ENCODE measurements at places on chromosomes 7 and 10.

- no peak for DNase-seq
Measured at GRCh38 chr10:130561681-130562080, 425.5 kb downstream of the GLRX3 start.

- DNase-seq = no peak
Measured at GRCh38 chr10:99681553-99681952, 22.2 kb downstream of the ENTPD7 start.

- DNase-seq = no peak
Measured at GRCh38 chr10:61346796-61347413, 106.3 kb downstream of the TMEM26 start.

- no peak for DNase-seq
Measured at GRCh38 chr10:86298501-86299001, 68.0 kb downstream of the GRID1 start.

GRCh38 chr10:5574642-5575131, 49.9 kb downstream of the CALML3 start:
- no peak for DNase-seq

- DNase-seq = no peak
Measured at GRCh38 chr7:50956522-50957155, 173.9 kb upstream of the GRB10 start.

DNA sequence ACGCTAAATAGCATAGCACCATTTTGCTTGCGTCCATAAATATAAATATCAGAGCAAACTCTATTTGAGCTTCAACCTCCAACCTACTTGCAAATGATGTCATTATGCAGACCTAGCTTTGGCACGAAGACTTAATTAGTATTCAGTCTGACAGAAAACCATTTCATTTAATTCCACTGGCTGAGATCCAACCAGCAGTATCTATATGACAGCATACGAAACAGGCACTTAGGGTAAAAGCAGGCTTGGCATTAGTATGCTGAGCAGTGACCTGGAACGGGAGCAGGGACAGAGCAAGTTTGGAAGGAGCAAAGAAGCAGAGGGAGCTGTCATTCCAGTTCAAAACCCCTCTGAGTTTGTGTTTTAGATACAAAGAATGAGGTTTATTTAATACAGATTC, 312.5 kb upstream of the CHRM2 start:
- DNase-seq = peak; percentile 68

DNA sequence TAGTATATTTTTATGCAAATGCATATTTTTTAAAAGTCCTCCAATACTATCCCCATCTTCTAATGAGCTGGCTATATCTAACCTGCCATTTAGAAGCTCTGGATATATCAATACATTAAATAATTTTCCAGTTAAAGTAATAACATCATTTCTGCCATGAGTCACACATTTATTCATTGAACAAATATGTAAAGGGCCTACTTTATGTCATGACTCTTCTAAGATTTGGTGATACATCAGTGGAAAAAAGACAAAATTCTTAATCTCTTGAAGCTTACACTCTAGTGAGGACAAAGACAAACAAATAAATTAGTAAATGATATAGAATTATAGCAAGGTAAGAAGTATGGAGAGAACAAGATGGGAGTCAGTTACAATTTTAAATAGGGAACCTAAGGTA, 716.8 kb upstream of the LRRTM3 start:
- DNase-seq = no peak

- DNase-seq = no peak
Measured at GRCh38 chr7:112213735-112214134, 7.2 kb downstream of the ZNF277 start.

GRCh38 chr7:137142376-137142775, 201.2 kb downstream of the PTN start:
- no peak for DNase-seq

DNA sequence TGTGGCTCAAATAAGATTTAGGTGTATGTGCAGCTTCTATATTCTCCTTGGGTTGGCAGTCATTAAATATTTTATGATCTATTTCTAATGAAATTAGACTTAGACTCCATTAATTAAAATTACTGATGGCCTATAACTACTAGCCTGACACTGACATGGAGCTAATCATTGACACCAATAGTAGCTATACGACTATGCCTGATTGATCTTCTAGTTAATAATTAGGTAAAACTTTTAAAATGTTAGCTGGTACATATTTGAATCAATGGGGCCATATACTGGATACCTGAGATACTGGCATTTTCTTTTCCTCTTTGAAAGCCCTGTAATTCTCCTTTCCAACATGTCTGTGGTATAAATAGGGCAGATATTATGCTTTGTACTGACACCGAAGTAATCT, 14.4 kb downstream of the WEE2 start:
- no peak for DNase-seq

DNA sequence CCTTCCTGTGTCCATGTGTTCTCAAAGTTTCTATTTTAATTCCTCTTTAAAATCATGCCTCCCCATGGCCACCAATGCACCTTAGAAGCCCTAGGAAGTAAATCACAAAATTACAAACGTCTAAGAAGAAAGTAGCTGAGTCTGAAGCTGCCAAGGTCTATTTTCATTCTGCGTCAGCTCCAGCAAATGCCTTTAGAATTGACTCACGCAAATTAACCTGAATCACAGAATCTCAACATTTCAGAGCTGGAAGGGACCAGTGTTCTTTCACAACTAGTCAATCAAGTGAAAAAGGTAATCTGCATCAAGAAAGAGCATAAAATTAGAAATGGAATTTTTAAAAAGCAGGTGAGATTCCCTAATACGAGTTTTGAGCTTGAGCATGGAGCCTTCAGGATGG, 1017.6 kb downstream of the SORCS3 start:
- no peak for DNase-seq

GRCh38 chr7:85890244-85890811, 703.5 kb upstream of the SEMA3D start:
- peak; percentile 10 for DNase-seq

DNA sequence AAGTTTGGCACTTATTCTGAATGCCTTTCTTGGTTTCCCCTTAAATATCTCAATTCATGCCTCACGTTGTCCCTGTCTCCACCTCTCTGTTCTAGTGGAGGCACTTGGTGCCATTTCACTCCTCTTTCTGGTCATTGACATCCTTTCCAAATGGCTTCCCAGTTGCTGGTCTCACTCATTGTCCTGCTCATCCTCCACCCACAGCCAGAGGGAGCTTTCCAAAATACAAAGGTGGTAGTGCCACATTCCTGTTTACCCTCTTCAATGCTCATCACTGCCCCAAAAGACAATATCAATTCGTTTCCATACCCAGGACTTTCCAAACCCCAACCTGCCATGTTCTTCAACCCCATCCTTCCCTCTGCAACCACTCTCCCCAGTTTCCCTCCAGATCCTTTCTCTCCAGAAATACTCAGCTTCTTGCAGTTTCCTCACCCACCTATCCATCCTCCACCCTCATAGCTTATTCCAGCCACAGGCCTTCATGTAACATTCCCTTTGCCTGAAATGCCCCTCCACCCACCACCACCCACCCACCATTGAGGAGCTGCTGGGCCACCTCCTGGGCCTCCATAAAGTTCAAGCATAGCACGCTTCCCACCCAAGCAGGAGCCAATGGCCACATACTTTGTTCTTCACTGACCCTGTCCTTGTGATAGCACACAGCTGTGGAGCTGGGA, 63.1 kb upstream of the ADRB1 start:
- DNase-seq = no peak

- peak; percentile 9 for DNase-seq
Measured at GRCh38 chr7:77439572-77439971, 23.4 kb upstream of the GSAP start.

- DNase-seq = no peak
Measured at GRCh38 chr7:14851610-14852009, 50.9 kb downstream of the DGKB start.

GRCh38 chr10:93718937-93719725, 16.7 kb upstream of the FRA10AC1 start:
- DNase-seq = no peak

- no peak for DNase-seq
Measured at GRCh38 chr10:11147722-11148121, 130.1 kb downstream of the CELF2 start.

DNA sequence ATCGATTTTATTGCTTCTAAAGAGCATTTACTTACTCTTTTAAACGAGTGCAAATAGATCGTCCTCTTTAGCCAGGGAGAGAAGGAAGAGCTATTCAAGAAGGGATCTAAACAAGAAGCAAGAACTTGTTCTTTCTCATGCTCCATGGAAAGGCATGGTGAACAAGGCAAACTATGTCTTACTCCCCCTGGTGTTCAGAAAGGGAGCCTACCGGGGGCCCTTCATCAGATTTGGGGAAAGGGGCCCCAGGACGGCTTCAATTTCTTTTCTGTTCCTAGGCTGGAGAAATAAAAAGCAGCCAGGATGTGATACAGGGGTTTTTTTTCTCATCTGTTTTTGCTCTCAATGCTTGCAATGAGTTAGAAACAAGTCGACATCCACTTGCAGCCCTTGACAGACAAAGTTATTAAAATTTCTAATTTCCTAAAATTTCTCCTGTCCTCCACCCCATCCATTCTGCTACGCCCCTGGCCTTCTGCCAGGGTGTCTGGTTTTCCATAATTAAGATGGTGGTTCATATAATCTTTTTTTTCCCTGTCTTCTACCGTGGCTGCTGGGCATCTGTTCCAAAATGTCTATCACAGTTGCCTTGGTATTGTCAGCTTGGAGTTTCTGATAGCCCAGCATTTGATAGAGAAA, 214.4 kb downstream of the CREB5 start:
- DNase-seq = peak; percentile 39

GRCh38 chr7:144817001-144817400, 18.9 kb downstream of the TPK1 start:
- DNase-seq = no peak

DNA sequence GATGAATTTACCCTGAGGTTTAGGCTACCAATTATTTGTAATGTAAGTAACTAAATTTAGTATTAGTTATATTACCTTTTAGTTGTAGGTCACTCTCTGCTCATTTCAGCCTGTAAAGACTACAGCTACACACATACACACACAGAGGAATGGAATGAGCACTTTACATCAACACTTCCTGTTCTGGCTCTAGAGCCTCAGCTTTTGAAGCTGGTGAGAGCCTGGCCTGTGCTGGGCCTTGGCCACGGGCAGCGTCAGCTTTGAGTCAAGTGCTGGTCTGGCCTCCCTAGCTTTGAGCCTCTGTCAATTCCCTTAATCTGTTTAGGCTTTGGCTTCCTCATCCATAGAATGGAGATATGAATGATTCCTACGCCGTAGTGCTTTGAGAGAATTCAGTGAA, 141.7 kb downstream of the EGFR start:
- DNase-seq = no peak

DNA sequence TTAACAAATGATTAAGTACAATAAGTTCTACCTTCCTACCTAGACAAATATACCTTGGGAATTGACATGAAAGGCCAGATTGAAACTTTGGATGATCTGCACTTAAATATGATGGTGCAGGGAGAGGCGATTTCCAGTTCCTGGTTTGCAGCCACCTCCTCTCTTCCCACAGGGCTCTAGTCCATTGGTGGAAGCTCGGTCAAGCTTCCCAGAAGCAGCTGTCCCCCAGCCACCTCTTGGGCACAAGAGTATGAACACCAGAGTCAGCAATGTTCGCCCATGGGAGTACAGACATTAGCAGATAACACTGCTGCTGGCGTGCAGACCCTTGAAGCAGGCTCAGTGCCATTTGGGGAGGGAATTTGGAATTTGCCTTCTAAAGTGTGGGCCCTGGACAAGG, 1.5 kb upstream of the CPVL start:
- DNase-seq = no peak

DNA sequence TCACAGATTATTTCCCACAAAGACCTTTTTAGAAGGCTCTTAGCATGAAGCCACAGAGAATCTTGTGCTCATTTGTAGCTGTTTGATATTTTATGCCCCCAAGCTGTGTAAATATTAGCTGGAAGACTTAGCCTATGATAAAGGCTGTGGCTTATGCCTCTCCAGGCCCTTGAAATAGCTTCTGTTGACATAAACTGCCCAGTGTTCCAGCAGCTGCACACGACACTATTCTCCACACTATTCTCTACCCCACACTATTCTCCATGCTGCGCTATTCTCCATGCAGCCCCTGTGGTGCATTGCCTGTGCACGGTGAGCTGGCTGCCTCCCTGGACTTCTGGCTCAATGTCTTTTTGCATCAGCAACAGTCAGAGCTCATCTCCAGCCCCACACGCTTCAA, 13.1 kb downstream of the DDC start:
- peak; percentile 93 for DNase-seq

GRCh38 chr7:157255201-157255606, 81.6 kb upstream of the DNAJB6 start:
- no peak for DNase-seq

DNA sequence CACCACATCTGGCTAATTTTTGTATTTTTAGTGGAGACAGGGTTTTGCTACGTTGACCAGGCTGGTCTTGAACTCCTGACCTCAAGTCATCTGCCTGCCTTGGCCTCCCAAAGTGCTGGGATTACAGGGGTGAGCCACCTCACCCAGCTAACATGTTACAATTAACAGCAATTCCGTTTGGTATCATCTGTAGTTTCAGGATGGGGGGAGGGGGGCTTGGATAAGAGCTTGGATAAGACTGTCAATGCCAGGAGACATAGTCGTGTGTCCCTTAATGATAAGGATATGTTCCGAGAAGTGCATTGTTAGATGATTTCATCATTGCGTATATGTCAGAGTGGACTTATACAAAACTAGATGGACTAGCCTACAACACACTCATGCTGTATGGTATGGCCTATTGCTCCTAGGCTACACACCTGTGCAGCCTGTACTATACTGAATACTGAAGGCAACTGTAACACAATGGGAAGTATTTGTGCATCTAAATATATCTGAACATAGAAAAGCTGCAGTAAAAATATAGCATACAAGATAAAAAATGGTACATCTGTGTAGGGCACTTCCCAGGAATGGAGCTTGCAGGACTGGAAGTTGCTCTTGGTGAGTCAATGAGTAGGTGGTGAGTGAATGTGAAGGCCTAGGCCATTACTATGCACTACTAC, 103.9 kb upstream of the TNS3 start:
- DNase-seq = no peak

DNA sequence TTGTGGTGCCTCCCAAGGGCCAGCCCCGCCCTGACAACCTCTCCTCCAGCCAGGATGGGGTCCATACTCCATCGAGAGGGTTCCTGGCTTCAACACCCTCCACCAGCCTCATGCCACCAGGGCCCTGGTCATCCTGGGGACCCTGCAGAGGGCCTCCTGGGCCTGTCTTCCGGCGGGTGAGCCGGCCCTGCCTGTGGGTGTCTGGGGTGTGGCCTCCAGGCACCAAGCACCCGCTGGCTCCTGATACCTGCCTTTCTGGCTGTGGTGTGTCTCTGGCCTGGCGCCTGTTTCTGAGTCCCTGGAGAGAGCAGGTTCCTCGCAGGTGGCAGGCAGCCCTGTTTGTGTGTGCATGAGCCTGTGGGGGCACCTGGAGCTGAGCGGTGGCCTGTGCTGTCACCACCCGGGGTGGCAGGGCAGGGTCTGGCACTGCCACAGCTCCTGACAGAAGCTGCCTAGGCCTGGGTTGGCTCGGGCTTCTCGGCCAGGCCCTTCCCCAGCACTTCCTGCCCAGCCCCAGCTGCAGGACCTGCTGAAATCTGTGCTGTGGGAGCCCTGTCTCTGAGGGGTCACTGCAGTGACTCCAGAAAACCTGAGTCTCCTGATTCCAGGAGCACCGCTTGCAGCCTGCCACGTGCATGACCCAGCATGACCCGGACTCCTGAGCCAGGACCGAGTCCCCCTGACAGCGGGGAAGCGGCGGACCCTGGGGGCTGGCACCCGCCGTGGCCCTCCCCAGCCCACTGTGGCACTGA, 18.4 kb downstream of the ADAM8 start:
- peak; percentile 48 for DNase-seq

- DNase-seq = no peak
Measured at GRCh38 chr10:30602747-30603146, 26.8 kb downstream of the LYZL2 start.

Data from COR-L47 (cell line).